H9 (cell line): ENCODE measurements at places on chromosomes 6 and 20.

DNA sequence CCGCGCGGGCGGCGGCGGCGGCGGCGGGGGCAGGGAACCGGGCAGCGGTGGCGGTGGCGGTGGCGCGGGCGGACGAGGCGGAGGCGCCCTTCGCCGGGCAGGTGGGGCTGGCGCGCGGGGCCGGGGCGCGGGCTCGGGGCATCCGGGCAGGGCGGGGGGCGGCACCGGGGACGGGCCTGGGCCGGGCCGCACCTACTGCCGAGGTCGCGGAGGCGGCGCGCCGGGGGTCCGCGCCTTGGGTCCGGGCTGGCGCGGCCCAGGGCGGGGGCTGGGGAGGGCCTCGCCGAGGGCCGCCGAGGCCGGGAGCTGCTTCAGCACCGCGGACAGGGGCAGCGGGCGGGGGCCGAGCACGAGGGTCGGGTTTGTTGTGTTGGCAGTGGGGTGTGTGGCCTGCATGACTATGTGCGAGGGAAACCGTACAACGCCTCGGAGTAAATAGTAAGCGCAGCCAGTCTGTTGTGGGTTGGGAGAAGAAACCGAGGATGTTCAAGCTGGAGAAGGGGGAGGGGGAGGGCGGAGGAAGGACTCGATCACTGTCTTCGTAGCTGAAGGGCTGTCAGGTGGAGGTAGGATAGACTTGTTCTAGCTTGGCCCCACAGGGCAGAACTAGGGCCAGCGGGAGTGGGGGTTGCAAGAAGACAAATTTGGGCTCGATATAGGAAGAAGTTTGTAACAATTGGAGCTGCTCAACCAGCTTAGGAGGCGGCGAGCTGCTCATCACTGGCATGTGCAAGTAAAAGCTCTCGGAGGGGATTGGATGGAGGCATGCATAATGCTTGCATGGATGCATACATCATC, 593 bp downstream of the MMP24 start:
- peaks cover 22% of the 10 kb centered on the region for H3K36me3 ChIP-seq
- DNase-seq: peak; percentile 74
- no peaks in the 10 kb centered on the region for H3K27me3 ChIP-seq
- H3K4me3 ChIP-seq: peak overlapping the region; percentile 85
- H3K4me1 ChIP-seq: no peaks in the 10 kb centered on the region

DNA sequence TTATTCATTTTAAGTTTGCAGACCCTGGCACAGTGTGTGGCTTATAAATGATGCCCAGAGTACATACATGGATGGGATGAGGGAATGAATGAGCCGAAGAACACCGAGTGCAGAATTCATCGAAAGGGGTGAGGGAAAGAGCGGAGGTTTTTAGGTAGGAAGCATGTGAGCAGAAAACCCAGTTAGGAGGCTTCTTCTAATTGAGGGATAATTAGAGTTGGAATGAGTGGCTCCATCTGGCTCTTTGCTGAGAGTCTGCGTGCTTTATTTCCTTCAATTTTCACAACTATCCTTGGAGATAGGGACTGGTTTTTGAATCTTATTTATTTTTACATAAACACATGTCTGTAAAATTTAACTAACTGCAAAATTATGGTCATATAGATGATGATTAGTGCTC, 150.7 kb downstream of the DOK5 start:
- no peak for DNase-seq
- H3K36me3 ChIP-seq: no peaks in the 10 kb centered on the region
- H3K4me3 ChIP-seq: no peak overlapping the region
- H3K27me3 ChIP-seq: no peaks in the 10 kb centered on the region
- H3K4me1 ChIP-seq: peaks cover 3% of the 10 kb centered on the region; the same call in 1 of the 2 replicates

DNA sequence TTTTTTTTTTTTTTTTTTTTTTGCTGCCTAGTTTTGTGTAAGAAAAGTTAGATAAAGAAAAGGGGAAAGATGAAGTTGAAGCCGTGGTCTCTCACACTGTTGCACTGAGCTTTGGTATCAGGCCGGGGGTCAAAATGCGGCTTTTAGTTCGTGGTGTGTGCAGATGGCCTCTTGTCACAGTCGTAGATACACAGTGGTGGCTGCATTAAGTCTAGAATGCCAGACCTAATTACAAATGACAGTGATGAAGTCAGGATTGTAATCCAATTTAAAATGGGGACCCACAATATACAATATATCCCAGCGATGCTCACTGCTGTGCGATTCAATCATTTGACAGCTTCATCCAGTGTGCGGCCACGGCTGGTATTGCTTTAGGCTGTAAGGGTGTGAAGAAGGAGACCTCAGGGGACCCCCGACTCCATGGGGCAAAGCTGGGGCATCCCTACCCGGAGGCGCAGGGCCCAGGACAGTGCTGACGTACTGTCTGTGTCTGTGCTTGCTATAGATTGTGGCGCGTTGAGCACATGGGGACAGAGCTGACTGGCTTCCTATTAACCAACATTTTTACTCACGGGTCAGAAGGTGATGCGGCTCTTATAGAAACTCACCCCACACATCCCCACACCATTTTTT, 210.0 kb upstream of the SOX4 start:
- no peak for DNase-seq
- H3K27ac ChIP-seq: no peak overlapping the region
- H3K36me3 ChIP-seq: no peaks in the 10 kb centered on the region
- H3K4me1 ChIP-seq: no peaks in the 10 kb centered on the region

DNA sequence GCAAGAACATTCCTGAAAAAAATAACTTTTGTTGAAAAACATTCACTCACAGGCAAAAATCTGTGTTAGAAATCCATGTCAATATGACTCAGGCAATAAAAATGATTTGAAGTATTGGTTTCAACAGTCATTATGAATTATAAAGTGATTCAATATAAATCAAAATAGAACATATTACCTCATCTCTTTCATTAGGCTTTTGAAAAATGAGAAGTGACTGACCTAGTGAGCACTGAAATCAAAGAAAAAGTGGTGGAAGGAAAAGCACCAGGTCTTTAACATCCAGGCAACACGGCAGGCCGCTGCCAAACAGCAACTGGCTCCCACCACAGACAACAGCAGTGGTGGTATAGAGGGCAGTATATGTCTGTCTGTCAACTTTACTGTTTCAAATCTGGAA, 68.9 kb downstream of the MAN1A1 start:
- DNase-seq: no peak
- no peaks in the 10 kb centered on the region for H3K4me1 ChIP-seq
- no peak overlapping the region for H3K27ac ChIP-seq
- H3K4me3 ChIP-seq: no peak overlapping the region
- no peaks in the 10 kb centered on the region for H3K36me3 ChIP-seq

DNA sequence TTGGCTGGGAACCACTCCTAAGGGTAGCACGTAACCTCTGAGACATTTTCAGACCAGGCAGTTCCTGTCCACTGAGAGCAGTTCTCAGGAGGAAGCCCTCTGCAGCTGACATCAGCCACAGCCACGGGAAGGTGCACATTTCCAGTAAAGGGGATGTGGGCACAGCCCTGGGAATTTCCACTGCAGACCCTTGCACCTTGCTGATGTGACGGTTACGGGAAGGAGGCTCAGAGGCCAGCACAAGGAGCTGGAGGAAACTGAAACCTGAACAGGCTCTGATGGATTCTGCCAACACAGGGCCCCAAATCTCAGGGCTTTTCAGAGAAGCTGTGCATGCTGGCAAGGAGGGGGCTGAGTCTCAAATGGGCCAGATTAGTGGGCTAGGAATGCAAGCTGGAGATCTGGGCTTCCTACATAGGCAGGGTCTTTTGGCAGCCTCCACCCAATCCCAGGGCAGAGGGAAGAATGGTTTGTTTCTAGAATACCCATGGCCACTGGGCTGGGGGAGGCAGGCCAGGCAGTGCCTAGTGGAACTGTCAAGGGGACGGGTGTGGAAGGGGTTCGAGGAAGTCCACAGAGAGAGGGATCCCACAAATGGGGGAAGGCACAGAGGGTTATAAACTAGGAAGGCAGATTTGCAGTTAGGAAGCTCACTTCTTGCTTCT, 14.2 kb downstream of the EBF4 start:
- H3K36me3 ChIP-seq: no peaks in the 10 kb centered on the region
- H3K4me3 ChIP-seq: peak overlapping the region; percentile 1; the same call in 1 of the 3 replicates
- peaks cover 3% of the 10 kb centered on the region; the same call in 1 of the 2 replicates for H3K27me3 ChIP-seq
- no peak overlapping the region for H3K27ac ChIP-seq
- DNase-seq: no peak

GRCh38 chr6:34246563-34247391, 2.0 kb downstream of the SMIM29 start:
- H3K27ac ChIP-seq: no peak overlapping the region
- H3K27me3 ChIP-seq: no peaks in the 10 kb centered on the region
- no peaks in the 10 kb centered on the region for H3K4me1 ChIP-seq
- H3K4me3 ChIP-seq: peak overlapping the region; percentile 18; the same call in 1 of the 3 replicates
- peaks cover 45% of the 10 kb centered on the region for H3K36me3 ChIP-seq

- H3K27ac ChIP-seq: no peak overlapping the region
- H3K27me3 ChIP-seq: no peaks in the 10 kb centered on the region
- no peak overlapping the region for H3K4me3 ChIP-seq
- no peak for DNase-seq
- H3K36me3 ChIP-seq: peaks cover 3% of the 10 kb centered on the region
- H3K4me1 ChIP-seq: no peaks in the 10 kb centered on the region
Measured at GRCh38 chr6:105967917-105968602, 118.1 kb upstream of the PRDM1 start.

GRCh38 chr20:3208786-3209256, 477 bp upstream of the ITPA start:
- no peaks in the 10 kb centered on the region for H3K27me3 ChIP-seq
- peak overlapping the region; percentile 98 for H3K4me3 ChIP-seq
- no peak for DNase-seq
- no peaks in the 10 kb centered on the region for H3K4me1 ChIP-seq

DNA sequence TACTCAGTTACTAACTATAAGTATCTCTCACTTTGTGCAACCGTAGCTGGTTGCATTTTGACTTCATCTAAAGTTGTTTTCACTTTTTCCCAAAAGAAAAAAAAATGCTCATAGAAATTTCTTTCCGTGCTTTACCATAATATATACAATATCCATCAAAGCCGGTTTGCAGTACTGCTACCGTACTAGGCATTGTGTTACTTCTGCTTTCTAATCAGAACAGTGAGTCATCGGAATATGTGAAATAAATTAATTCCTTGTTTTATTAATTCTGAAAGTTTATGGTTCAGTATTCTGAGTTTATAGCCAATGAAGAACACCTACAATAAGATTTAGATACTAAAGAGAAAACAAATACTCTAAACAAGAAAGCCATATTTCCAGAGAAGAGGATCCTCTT, 72.5 kb downstream of the TNFRSF21 start:
- H3K27ac ChIP-seq: no peak overlapping the region
- no peak for DNase-seq
- H3K27me3 ChIP-seq: no peaks in the 10 kb centered on the region
- peaks cover 6% of the 10 kb centered on the region; the same call in 1 of the 2 replicates for H3K4me1 ChIP-seq
- H3K36me3 ChIP-seq: peaks cover 25% of the 10 kb centered on the region

DNA sequence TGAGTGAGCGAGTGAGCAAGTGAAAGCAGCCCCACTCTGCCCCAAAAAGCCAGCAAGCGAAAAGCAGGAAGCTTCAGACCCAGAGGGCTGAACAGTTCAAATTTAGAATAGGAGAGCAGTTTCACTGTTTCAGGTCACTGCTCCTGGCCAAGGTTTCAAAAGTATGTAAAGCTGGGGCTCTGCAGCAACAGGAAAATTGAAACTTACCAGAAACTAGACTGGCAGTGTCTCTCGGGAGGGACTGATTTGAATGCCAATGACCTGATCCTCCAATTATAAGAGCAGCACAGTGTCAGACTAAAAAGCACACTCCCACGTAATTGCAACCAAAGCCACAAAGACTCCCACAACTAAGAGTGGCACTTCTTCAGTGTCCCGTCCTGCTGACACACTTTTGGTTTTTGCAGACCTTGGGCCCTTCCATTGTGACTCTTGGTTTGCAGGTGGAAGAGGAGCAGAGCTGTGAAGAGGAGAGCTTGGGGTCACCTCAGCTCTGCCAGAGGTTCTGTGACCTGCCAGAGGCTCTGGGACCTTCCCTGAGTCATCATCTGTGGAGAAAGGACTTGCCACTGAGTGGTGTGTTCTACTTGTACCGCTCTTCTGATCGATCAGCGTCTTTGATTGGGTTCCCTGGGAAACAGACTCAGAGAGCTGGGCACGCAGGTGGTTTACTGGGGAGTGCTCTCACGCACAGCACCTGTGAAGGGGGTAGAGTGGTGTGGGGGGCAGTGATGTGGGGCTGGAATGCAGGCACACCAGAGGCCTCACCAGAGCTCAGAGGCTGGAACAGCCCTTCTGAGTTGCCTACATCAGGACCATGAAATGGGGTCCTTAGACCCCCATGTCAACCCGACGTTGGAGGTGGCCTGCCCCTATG, 52.7 kb upstream of the PTGIS start:
- no peaks in the 10 kb centered on the region for H3K27me3 ChIP-seq
- H3K36me3 ChIP-seq: no peaks in the 10 kb centered on the region
- no peak overlapping the region for H3K4me3 ChIP-seq

GRCh38 chr20:63009988-63010769, 3.4 kb upstream of the BHLHE23 start:
- no peaks in the 10 kb centered on the region; the same call in 1 of the 2 replicates for H3K4me1 ChIP-seq
- peak overlapping the region; percentile 16 for H3K4me3 ChIP-seq
- peaks cover 38% of the 10 kb centered on the region for H3K27me3 ChIP-seq
- no peak for DNase-seq
- peaks cover 23% of the 10 kb centered on the region for H3K36me3 ChIP-seq
- H3K27ac ChIP-seq: no peak overlapping the region

GRCh38 chr6:16651871-16652270, 109.4 kb downstream of the ATXN1 start:
- no peak overlapping the region for H3K4me3 ChIP-seq
- no peak overlapping the region for H3K27ac ChIP-seq

DNA sequence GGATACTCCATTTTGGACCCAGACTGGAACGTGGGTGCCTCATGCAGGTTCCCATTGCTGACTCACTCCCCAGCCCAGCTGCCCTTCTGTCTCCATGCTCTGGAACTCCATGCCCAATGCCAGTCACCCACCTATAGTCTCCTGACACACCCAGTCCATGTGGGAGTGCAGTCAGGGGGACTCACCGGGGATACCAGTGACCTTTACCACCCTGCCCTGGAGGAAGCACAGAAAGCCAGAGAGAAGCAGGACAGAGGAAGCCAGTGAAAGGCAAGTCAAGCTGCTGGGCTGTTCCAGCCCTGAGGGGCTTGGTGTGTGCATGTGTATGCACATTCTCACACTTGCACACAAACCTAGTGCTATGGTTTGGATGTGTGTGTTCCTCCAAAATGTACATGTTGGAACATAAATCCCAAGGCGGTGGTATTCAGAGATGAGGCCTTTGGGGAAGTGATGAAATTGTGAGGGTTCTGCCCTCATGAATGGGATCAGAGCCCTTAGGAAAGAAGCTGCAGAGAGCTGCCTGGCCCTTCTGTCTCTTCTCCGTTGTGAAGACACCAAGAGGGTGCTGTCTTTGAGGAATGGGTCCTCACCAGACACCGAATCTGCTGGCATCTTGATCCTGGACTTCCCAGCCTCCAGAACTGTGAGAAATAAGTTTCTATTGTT, 121.4 kb upstream of the MAFB start:
- peak; percentile 14 for DNase-seq
- H3K27ac ChIP-seq: no peak overlapping the region
- no peaks in the 10 kb centered on the region for H3K27me3 ChIP-seq
- no peaks in the 10 kb centered on the region for H3K36me3 ChIP-seq
